ENCODE measurements at places on chromosomes 13 and 19.

GRCh38 chr13:79349011-79349410 is 57.0 kb downstream of the RBM26 start:
- DNase-seq, result no peak

DNA sequence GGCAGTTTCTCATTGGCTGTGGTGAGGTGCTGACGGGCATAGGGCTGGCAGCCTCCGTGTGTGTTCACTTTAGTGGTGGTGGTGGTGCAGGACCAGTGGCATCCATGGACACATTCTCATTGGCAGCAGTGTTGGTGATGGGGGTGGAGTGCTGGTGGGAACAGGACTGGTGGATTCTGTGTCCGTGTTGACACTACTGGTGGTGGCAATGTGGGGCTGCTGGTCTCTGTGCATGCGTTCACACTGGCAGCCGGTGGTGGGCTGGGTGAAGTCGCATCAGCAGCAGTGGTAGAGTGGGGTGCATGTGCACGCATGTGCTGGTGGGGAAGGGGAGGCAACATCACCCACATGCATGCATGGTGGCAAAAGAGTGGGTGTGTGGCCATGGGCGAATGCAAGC is 1471.4 kb upstream of the PCDH20 start:
- no peak for DNase-seq

DNA sequence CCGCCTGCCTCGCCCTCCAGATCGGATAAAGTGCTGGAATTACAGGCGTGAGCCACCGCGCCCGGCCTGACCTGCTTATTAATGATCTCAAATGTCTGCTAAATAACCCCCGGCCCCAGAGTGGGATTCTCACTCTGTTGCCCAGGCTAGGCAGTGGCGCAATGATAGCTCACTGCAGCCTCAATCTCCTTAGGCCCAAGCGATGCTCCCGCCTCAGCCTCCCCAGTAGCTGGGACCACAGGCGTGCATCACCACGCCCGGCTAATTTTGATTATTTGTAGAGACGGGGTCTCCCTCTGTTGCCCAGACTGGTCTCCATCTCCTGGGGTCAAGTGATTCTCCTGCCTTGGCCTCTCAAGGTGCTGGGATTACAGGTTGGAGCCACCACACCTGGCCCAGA is 626 bp upstream of the ATP5F1D start:
- no peak for DNase-seq

GRCh38 chr13:26946684-26947343 is 186.2 kb upstream of the GPR12 start:
- no peak for DNase-seq

- peak; percentile 74 for DNase-seq
These were observed 108.2 kb upstream of the WASF3 start for GRCh38 chr13:26449063-26449848.

DNA sequence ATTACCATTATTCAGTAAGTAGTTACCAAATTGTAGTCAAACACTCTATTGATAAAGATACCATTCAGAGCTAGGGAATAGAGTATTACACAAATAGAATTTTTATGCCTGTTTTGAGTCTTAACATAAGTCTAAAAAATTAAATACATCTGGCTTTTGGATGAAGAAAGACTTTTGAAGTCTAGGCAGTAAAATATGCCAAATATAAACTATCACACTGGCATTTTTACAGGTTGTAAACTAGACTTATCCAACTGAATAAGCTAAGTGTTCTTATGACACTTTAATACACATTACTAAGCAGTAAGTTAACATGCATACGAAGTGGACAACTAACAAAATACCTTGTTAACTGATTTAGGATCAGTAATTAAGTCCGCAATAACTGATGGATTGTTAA is 108.9 kb downstream of the MAB21L1 start:
- no peak for DNase-seq

- DNase-seq, result no peak
These were observed 13.7 kb downstream of the WBP4 start for GRCh38 chr13:41075034-41075433.

DNA sequence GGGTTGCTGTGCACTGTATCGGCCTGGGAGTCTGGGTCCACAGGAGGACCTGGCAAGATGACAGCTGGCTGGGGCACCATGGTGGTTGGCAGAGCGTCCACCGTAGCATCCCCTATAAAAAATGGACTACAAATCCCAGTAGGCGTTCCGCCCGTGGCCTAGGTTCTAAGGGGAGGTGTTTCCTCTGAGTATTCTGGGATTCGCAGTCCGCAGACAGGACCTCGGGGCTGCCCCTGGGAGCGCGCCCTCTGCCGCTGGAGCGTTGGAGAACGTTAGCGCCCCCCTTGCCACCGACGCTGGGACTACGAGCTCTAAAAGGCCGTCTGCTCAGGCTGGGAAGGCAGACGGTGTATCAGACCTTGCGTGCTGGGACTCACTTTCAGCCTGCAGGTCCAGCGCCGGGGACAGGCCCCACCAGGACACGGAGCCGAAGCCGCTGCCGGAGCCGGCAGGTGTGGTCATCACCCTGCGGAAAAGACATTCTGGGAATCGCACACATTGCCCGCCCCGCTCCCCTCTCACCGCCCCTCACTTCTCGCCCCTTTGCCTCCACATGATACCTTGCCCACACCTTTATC is 372 bp downstream of the DNAAF3 start:
- peak; percentile 91 for DNase-seq

- no peak for DNase-seq
These were observed 2166.4 kb downstream of the PCDH9 start for GRCh38 chr13:65063753-65064152.
